NCI-H226 (cell line): ENCODE measurements at places on chromosomes 12 and 14.
A peak's percentile ranks its signal among the peaks of the same experiment; 100 is the strongest.

DNA sequence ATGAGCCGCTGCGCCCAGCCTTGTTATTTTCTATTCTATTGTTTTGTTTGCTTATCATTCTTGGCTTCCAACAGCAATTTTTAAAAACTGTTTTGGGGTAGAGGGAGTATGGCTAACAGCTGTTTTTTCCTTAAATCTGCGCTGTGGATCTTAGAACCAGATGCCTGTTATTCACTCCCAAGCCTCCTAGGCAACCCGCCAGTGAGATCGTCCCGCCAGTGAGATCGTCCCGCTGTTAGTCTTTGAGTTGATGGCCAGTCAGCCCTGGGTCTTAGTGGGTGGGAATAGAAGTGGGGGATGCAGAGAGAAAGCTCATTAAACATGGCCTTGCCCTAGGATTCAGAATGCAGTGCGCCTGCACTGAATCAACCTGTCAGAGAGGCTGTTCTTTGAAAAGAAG, 67.3 kb upstream of the BICD1 start:
- no peak for DNase-seq

- no peak for DNase-seq
Observed at GRCh38 chr12:112179916-112180315, 54.6 kb downstream of the TRAFD1 start.

GRCh38 chr12:49807991-49808580, 20.1 kb downstream of the NCKAP5L start:
- no peak for DNase-seq

- no peak for DNase-seq
Observed at GRCh38 chr12:117100851-117101673, 1.8 kb upstream of the TESC start.

DNA sequence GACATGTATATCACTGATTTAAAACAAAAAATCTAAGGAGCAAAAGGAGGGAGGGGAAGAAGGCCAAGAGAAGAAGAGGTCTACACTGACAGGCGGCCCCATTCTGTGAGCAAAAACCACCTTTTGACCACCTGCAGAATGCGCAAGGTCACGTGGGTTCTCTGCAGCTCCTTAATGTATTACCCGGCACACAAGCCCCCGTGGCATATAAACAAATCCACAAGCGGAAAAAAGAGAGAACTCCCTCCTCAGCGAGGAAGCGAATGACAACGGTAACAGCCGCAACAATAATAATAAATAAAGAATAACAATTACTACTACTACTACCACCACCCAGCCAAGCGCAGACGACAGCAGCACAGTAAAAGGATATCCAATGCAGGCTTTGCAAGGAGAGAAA, 1.3 kb downstream of the KSR2 start:
- no peak for DNase-seq

GRCh38 chr12:64571411-64571810, 38.9 kb upstream of the RASSF3 start:
- no peak for DNase-seq

DNA sequence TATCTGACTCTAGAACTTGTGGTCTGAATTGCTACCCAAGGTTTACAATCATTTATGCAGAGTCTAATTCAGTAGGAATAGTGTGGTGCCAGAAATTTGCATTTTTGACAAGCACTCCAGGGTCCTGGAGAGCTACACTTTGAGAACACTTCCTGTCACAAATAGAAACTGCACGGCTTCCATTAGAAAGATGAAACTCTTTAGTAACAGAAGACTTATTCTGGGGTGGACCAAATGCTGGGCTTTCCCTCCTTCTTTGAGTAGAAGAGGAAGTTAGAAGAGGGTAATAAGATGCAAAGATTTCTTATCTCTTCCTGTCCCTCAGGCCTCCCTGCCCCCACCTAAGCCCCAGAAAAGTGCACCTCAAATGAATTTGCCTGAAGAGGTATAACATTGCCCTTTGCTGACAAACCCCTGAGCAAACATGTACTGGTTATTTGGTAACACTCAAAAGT, 28.4 kb downstream of the DGLUCY start:
- no peak for DNase-seq

- DNase-seq = no peak
Observed at GRCh38 chr12:16563504-16563903, 42.5 kb downstream of the LMO3 start.

DNA sequence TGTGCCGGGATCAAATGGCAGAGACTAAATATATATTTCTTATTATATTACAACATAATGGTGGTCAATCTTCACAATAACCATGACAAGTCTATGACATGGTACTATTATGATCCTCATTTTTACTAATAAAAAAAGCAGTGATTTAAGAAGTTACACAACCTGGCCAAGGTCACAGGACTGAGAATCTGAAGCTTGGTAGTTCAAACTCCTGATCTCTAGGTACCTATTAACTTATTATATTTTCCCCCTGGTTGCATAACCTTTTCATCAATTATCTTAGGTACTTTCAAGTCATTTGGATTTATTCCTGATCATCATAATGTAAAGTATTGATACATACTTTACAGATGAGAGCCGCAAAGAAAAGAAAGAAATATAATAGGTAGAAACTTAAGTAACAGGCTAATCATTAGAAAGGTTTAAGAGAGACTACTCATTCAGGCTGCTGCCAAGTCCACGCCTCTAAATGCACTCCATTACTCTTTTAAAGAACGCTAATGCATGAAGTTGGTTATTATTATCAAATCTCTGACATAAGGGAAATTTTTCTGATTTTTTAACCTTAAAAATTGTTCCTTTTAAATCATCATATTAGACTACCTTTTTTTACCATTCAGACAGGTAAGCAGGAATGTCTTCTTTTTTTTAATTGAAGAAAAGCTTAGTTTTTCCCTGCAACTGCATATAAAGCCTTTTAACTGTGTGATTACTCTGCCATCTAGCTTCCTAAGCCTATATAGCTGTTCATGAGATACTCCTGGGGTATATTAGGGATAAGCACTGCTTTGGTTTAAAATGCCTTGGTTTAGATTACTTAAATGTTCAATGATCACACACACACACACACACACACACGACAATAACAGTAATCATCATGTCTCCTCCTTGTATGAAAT, 35.6 kb downstream of the RPS29 start:
- peak; percentile 38 for DNase-seq
